ENCODE measurements at places on chromosomes 1 and 21.

DNA sequence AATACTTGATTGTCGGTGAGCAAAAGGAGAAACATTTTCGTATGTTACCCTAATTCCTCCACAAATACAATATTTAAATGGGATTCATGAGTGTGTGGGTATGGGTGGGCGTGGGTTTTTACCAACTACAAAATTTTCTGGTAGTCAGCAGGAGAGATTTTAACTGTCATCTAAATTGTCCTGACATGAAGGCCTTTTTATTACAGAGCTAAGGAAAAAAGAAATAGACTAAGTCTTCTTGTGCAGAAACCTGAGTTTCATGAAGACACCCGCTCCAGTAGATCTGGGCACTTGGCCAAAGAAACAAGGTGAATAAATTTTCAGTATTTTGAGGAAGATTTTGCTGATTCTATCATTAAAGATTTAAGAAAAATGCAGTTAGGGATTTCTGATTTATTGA, 752 bp downstream of the RGS18 start:
- DNase-seq, result no peak

GRCh38 chr1:162080472-162081015, 11.1 kb downstream of the NOS1AP start:
- DNase-seq, result no peak

- DNase-seq, result no peak
Observed at GRCh38 chr1:247102381-247102780, 1.8 kb downstream of the ZNF669 start.

- DNase-seq, result peak; percentile 86
Observed at GRCh38 chr1:11012260-11013159, at the start of gene TARDBP. Gene TARDBP (plus strand): TSS chr1:11012654. CDS start chr1:11013728, 1,074 bp downstream.

- no peak for DNase-seq
Observed at GRCh38 chr1:208131621-208132286, 112.4 kb downstream of the PLXNA2 start.

GRCh38 chr1:22729400-22729773, 18.7 kb downstream of the EPHB2 start:
- no peak for DNase-seq

DNA sequence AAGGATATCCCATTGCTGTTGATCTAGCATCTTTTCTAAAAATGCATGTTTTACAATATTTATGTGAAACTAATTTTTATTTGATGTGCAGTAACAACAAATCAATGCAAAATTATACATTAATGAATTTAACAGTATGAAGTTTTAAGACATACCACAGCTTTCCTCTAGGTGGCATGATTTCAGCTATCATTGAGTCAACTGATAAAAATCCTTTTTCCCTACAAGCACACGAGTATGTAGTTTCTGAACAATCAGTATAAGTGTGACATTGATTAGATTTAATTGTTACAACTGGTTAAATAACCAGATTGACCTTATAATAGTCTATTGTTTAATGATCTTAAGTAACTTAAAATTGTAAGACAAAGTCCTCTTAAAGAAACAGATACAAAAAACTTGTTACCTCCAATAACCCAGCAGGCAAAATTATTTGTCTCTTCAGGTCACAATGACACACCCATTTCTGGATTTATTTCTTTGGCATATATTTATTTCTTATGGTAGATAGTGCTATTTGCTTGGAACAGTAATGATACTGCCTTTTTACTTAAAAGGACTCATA, 5.8 kb upstream of the TGFB2 start:
- no peak for DNase-seq

DNA sequence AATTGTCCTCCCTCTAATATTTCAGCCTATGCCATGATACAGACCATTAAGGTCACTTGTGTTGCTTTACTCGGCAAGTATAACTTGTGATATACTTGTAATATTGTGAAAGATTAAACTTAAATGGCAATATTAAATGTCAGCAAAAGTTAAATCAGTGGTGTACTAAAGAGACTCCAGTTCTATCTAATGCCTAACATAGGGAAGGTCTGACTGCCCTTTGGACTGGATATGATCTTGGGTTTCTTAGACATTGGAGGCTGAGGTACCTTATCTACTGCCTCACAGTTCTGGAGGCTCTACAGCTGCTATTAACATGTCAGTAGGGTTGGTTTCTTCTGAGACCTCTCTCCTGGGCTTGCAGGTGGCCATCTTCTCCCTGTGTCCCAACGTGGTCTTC, 89.9 kb downstream of the MT1HL1 start:
- no peak for DNase-seq

DNA sequence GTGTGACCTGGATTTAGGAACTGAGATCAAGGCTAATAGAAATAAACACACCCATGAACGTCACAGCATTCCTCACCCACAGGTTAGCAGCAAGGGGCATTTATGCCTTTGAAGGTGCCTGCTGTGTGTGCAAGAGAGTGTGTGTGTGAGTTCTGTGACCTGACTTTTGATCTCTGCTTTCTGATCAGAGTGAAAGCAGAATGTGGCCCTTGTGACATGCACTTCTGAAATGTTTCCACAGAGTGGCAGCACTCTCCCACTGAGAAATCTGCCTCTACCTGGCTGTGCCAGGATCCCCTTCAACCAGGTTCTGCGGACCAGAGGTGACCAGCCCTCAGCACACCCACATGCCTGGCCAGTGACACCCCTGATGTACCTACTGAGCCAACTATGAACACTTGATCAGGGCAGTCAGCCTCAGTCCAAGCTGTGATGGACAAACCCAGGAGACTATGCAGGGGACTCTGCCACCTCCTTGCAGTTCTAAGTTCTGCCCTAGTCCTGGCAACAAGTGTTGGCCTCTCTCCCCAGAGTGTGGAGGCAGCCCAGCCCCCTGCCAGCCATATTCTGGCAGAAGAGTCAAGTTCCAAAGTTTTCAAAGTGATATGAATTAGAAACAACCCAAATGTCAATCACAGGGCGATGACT, 41.0 kb downstream of the RXRG start:
- peak; percentile 20 for DNase-seq

DNA sequence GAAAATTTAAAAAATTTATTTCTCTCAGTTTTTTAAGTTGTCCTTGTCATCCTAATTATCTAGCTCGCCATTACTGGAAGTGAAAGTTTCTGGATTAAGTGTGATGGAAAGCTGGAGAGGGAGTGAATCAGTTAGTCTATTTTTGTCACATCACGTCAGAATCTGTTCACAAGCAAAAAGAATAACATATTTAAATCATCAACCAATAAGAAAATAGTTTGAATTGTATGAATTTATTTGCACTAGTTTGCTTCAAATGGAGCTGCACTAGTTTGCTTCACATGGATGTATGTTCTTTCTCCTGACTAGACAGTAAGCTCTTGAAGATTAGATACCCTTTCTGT, 22.8 kb downstream of the PHC2 start:
- DNase-seq, result no peak

GRCh38 chr1:202207292-202207691, 13.7 kb downstream of the LGR6 start:
- DNase-seq, result no peak

DNA sequence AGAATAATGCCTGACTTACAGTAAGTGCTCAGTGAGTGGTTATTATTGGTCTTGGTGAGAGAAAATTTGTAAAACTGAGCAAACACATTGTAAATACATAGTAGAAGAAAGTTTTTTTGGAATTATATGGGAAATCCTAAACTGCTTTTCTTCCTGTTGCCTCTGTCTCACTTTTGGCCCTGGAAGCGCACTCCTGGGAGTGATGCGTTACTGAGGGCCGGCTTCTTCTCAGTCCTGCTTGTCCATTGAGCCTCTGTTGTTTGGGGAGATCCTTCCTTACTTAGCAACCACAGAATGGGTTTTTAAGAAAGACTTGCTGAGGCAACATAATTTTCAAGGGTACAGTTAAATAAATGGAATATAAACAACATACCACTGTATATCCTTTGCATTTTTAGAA, 166.0 kb downstream of the EDEM3 start:
- no peak for DNase-seq

DNA sequence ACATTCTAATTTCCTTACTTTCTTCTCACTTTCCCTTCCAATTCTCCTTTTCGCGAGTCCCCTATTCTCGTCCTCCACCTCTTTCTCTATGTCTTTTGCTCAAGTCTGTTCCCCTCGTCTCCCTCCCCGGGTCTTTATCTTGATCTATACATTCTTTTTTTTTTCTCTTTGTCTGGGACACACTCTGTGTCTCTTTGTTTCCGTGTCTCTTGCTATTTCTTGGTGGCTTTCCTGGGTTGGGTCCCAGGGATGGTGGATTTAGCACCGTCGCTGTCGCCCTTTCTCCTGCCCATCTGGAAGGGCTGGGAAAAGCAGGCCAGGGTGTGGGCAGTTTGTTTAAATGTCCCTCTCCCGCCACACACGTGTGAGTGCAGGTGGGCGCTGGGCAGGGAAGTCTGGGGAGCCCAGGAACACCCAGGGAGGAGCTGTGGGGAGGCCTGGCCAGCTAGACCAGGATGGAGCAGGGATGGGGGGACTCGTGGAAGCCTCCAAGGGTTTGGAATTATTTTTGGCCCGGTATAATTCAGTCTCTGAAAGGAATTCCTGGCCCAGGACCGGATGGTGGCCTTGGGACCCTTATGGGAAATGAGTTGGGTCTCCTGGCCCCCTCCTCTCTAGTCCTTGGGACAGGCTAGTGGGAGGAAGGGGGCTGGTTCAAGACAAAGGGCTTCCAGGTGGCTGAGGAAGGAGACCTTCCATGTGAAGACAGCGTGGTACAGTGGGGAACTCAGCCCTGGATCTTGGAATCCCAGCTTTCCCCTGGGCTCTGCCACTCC, 9.5 kb upstream of the ID3 start:
- no peak for DNase-seq

DNA sequence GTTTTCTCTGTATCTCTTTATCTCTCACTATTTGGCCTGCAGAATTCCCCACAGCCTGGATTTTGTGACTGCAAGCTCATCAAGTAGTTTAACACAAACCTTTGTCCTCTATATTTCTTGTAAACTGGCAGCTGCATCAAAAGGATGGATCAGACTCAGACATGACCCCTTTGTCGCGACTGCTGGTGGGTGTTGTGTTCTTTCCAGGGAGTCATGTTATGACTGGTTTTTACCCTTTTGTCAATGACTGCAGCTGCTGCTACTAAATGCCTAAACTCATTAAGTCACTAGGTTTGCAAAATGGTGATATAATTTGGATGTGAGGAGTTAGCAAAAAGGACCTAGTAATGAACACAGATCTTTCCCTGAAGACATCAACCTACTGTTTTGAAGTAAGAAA, 10.2 kb upstream of the TOMM20 start:
- no peak for DNase-seq

- no peak for DNase-seq
Observed at GRCh38 chr1:221117548-221117951, 238.3 kb downstream of the HLX start.

DNA sequence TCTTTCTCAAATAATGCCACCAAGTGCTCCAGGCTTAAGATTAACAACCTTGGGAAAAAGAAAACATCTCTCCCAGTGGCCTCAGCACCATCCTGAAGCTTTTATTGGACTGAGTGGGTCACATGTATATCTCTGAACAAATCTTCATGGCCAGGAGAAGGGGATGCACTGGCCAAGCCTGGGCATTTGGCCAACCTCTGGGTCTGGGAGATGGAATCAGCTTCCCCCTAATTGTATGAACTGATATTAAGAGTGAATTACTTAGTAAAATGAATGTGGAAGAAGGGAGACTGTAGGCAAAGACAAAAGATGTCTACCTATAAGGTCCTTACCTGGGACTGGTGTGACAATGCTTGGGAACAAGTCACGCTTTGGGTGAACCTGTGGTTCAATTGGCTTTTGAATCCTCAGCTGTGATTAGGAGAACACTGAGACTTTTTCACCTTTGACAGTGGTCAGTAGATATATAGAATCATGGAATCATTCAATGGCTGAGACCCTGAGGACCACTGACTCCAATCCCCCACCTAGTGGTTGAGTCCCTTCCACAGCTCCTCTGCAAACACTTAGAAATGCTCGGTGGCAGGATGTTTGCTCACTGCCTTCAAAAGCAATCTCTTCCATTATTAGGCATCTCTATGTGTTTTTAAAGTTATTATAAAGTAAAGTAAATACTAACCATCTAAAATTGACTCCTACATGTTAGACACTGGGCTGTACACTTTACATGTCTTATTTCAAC, 102.6 kb upstream of the ATP1A1 start:
- no peak for DNase-seq

- no peak for DNase-seq
Observed at GRCh38 chr21:34639882-34640788, 25.2 kb upstream of the RCAN1 start.

- peak; percentile 84 for DNase-seq
Observed at GRCh38 chr1:156114101-156114918, at the start of gene LMNA. Gene LMNA (plus strand): TSS chr1:156114711. CDS start chr1:156114919, 208 bp downstream.

DNA sequence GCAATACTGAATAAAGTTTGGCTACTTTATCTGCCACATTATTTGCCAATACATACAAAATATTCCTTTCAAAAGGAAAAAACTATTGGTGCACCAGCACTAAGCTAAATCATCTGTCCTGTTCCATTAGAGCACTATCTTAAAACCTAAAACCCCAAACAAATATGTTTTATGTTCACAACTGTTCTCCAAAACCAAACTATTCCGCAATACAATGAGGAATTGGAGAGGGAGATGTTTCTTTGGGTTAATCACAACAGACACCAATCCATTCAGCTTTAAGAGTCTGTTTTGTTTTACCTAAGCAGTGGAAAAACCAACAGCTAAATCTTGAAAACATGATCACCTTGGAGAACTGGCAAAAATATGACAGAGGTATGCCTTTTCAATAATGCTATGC, 85.1 kb downstream of the ZNF644 start:
- no peak for DNase-seq

GRCh38 chr21:28445141-28445830, 547.4 kb downstream of the LTN1 start:
- DNase-seq, result no peak

- DNase-seq, result no peak
Observed at GRCh38 chr1:36076979-36077573, 6.8 kb upstream of the TEKT2 start.

DNA sequence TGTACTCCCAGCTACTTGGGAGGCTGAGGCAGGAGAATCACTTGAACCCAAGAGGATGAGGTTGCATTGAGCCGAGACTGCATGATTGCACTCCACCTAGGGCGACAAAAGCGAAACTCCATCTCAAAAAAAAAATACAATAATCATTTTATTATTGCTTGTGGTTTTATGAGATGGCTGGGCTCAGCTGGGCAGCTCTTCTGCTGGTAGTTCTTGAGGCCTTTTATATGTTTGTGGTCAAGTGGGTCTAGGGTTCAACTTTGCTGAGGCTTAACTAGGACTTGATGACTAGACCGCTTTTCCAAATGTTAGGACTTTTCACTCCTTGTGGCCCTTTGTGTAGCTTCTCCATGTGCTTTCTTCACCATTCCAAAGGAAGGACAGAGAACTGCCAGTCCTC, 53.2 kb downstream of the SLC35F3 start:
- DNase-seq, result no peak

DNA sequence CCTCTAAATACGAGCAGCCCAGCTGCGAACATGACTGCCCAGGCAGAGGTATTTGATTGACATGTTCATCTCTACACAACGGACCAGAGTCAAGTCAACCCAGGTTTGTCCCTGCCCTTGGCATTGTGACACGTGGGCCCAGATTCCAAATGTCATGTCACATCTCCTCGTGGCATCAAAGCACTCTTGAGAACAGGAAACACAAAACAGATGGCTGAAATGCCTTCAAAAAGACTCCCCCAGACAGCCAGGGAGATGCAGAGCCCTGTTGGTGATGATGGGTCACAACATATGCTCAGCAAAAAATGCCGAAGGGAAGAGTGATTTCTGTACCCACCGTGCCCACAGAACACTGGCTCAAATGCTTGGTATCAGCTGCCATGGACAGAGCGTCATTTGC, 337.8 kb upstream of the DAB1 start:
- no peak for DNase-seq

- DNase-seq, result no peak
Observed at GRCh38 chr1:178573330-178573729, 60.4 kb downstream of the TEX35 start.

GRCh38 chr1:161285521-161285920, 24.2 kb downstream of the MPZ start:
- DNase-seq, result no peak

Measured in CD4-positive, alpha-beta T cell treated with Interleukin-6 at 100 ng/mL for 8 hours (primary cell).